ENCODE measurements at places on chromosomes 1 and 21.

DNA sequence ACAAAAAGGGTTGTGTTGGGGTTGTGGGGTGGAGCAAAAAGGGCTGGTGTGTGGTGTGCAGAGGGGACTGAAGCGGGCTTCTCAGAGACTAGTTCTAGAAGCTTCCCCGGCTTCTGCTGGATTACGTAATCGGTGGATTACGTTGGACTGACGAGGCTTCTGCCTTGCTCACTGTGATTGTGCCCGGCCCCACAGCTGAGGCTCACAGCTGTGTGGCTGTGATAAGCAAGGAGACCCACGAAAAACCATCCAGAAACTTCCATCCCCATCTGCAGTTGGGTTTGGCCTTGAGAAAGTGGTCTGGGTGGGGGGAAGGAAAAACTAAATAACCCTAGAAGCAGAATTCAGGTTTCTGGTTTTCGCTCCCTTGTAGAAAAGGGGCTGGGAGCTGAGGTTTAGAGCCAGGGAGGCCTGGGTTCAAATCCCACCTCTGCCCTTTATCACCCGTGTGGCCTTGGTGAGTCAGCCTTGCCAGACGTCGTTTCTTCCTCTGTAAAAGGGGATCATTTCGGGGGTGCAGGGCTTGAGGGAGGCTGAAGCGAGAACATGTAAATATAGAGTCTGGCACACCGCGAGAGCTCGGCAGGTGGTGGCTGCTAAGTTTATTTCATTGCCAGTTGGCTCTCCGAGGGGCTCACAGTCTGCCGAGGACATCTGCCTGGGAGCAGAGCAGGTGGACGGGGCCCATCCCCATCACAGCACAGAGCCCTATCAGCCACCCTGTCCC lies 30.4 kb upstream of the DISP3 start:
- no peak for DNase-seq

DNA sequence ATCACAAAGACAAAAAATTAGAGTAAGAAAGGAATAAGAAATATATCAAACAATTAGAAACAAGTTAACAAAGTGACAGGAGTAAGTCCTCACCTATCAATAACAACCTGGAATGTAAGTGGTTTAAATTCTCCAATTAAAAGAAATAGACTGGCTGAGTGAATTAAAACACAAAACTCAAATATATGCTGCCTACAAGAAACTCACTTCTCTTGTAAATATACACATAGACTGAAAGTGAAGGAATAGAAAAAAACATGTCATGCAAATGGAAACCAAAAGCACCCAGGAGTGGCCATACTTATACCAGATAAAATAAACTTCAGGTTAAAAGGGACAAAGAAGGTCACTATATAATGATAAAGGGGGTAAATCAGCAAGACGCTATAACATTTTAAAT lies 43.2 kb upstream of the NUF2 start:
- DNase-seq = no peak

GRCh38 chr1:1434131-1434823 lies 1.2 kb upstream of the VWA1 start:
- DNase-seq = no peak

DNA sequence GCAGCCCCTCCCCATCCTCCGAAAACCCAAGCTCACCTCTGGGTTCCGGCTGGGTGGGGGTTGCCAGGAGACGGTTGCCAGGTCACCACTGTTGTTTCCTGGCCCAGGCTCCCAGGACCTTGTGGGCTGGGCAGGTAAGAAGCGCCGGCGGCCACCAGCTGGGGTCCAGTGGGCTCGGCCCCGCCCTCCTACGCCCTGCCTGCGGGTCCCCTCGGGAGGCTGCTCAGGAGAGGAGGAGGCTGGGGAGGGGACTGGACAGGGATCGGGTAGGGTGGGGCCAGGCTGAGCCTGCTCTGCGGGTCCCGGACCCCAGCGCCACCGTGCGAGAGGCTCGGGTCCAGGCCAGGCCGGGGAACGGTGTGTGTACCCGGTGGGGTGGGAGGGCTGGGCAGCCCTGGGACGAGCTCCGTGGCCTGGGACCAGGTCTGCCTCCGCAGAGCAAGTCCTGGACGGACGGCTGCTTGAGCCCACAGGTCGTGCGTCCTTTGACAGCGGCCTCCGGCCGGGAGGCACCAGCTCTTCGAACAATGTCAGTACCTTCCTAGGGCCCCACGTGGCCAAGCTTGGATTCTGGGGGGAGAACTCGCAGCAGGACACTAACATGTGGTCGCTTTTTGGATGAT lies at the start of gene TTLL10:
TTLL10 (plus strand) TSS at position 88 of the 623 bp plus-strand sequence. CDS start 5,336 bp downstream, outside the sequence.
- no peak for DNase-seq

- no peak for DNase-seq
Observed at GRCh38 chr1:95276429-95276828, 42.4 kb downstream of the RWDD3 start.

DNA sequence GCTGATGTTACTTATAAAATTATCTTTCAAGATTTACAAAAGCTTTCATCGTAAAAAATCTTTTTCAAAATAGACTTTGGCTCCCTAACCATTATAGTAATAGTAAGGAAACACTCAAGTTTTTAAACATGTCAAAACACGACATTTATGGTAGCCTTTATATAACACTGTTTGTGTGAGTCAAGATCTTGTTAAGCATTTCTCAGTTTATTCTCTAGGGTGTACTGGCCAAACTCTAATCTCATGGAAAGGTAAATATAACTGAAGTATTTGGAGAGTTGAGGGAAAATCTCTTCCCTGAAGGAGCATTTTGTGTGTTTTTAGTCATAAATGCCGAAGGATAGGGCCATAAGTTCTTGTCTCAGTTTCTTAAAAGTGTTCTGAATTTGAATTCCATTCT lies 790.9 kb upstream of the NCAM2 start:
- no peak for DNase-seq

- no peak for DNase-seq
Observed at GRCh38 chr1:221979444-221980032, 237.6 kb upstream of the DUSP10 start.

- no peak for DNase-seq
Observed at GRCh38 chr1:24693827-24694379, 50.8 kb downstream of the SRRM1 start.

DNA sequence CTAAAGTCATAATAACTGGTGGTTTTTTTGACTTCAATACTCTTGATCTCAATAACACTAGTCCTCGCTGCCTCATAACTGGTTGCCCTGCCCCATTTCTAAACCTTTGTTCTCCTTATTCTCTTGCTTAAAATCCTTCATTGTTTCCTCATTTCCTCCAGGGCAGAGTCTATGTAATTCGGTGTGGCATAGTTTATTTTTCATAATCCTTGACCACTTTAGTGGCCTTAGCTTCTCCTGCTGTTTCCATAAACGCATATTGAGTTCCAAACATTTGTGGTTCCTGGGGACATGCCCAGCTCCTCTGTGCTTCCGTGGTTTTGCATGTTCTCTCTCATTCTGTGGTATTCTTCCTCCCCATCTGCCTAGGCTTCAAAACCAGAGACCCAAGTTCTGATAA lies 19.0 kb upstream of the TLCD4 start:
- no peak for DNase-seq

GRCh38 chr1:167538657-167539056 lies 14.9 kb downstream of the CREG1 start:
- DNase-seq = no peak

GRCh38 chr1:231571904-231572303 lies 43.4 kb downstream of the TSNAX start:
- DNase-seq = no peak

- peak; percentile 94 for DNase-seq
Observed at GRCh38 chr1:1630191-1630964, 1.6 kb upstream of the MMP23B start.

- DNase-seq = peak; percentile 55
Observed at GRCh38 chr1:7810395-7810794, 26.3 kb downstream of the PER3 start.

DNA sequence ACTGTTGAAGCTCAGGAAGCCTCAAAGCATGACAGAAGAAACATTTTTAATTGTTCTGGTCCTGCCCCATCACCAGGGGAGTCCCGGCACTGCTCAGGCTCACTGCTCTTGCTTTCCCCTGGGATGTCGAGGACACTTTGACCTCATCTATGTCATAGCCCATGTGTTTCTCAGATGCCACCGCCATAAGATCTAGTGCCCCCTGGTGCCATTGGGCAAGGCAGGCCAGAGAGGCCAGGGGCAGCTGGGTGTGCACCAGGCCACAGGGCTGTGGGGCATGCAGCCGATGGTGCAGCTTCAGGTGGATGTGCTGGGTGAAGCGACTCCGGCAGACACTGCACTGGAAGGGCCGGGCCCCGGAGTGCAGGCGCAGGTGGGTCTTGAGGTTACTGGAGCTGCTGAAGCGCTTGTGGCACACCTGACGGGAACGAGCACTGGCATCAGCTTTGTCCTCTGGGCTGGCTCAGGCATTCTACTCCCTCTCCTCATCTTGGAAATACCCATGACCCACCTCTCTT lies 7.7 kb upstream of the CRYBG2 start:
- DNase-seq = no peak

- no peak for DNase-seq
Observed at GRCh38 chr1:210129092-210129491, 103.5 kb upstream of the SERTAD4 start.

DNA sequence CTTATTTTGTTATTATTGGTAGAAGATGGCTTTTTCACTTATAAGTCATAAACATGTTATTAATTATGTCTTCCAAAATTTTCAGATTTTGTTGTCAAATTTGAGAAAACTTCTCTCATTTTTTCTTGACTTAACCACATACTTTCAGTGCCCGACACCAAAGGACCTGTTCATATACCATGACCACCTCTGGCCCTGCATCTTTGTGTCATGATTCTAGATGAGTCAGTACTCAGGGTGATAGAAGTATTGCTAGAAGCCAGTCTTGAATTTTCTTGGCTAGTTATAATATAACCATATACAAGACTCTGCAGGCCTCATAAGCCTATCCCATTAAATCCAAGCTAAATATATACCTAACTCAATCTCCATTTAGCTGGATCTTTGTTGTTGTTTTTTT lies 35.4 kb upstream of the DPH5 start:
- DNase-seq = no peak
